ENCODE measurements at places on chromosomes 12 and 14.

GRCh38 chr14:79599239-79599638 lies 612.1 kb downstream of the DIO2 start:
- DNase-seq, result no peak

DNA sequence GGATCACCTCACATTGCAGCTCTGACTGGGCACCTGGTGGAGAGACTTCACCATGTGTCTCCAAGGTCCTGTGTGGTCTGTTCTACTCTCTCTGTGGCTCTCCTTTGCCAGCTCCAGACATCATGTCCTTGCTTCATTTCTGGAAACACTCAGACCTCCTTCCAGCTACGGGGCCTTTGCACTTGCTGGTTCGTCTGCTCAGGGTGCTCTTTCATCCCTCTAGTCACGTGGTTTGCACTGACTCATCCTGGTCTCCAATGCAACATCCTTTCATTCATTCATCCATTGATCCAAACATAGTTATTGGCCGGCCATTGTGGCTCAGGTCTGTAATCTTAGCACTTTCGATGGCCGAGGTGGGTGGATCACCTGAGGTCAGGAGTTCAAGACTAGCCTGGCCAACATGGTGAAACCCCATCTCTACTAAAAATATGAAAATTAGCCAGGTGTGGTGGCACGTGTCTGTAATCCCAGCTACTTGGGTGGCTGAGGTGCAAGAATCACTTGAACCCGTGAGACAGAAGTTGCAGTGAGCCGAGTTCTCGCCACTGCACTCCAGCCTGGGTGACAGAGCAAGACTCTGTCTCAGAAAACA lies 23.9 kb upstream of the CCDC63 start:
- DNase-seq, result no peak

DNA sequence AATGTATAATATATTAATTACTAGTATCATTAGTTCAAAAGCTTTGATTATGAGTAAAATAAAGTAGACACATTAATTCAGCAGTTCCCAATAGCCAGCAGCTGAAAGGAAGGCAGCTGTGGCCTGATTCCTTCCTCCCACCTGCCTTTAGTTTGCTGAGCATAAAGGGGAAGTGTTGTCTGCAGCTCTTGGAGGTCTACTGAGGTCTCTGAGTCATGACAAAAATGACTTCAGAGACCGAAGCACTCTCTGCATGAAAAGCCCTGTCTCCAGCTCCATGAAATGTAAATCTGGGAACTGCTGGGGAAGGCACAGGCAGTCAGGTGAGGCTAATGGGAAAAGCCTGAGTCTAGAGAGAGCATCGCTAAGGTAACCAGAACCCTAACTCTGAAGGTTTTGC lies 165.4 kb downstream of the NRXN3 start:
- no peak for DNase-seq

GRCh38 chr12:100248886-100249285 lies 18.0 kb downstream of the DEPDC4 start:
- DNase-seq, result no peak

GRCh38 chr14:64625386-64626232 lies 75.8 kb downstream of the PPP1R36 start:
- DNase-seq, result no peak

DNA sequence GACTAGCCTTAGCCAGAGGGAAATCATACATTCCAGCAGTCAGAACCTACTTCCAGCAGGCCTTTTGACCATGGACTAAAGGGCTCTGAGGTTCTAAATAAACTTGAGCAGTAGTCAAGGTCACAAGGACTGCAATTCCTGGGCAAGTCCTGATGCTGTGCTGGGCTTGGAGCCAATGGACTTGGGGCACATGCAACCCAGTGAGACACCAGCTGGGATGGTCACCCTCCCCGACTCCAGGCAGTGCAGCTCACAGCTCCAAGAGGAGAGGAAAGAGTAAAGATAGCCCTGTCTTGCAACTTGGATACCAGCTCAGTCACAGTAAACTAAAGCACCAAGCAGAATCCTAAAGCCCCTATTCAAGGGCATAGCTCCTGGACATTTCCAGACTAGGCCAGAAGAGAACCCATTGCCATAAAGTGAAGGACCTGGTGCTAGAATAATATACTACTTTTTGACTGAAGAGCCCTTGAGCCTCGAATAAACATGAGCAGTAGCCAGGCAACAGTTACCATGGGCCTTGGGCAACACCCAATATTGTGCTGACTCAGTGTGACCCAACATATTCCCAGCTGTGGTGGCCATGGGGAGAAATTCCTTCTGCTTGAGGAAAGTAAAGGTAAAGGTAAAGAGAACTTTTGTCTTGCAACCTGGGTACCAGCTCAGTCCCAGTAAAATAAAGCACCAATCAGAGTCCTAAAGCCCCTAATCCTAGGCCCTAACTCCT lies 226.2 kb upstream of the CLEC14A start:
- no peak for DNase-seq

DNA sequence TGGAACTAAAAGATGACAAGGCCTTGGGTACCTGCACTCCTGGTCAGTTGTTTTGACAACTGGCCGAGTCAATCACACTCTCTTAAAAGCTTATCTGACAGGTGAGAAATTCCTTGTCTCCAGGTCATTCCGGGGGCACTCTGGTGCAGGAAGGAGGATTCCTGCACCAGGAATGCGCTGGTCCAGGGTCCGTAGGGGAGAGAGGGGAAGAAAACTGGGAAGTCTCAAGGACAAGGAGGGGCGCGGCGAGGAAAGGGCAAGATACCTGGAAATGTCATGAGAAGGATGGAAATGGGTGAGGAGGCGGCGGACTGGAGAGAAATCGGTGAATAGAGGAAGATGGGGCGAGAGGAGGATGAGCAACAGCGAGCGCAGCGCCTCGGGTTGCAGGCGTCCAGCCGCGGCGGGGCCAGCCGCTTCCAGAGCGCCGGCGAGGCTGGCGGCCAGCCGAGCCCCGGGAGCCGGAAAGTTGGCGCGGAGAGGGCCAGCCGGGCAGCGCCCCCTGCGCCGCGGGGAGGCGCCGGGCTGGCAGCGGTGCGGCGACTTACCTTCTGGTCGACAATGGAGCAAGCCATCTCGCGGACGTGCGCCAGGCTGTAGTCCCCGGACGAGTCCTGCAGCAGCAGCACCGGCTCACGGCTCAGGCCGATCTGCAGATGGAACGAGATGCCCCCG lies 809 bp downstream of the PRKD1 start:
- DNase-seq, result no peak

DNA sequence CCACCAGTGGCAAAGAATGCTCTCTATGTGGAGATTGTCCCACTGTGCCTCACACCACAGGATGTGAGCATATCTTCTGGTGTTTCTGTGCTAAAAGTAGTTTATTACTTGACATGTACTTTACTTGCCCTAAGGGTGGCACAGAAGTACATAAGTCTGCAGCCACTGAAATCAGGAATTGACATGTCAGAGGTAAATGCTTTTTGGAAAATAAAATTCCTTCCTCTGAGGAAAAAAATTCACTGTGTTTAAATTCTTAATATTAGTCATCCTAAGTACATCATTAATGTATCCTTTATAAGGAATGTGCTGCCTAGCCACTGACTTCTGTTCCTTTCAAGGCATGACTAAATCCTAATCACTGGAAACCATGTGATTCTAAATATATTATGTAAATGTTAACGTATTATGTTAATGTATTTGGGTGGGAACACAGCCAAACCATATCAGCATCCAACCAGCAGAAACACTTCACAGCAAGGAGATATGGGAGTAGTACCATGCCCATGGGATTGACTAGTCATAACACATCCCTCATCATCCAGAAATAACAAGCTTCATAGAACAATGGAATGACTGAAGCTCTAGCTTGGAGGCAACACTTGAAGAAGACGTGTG lies 239.7 kb upstream of the PPFIA2 start:
- DNase-seq, result no peak

DNA sequence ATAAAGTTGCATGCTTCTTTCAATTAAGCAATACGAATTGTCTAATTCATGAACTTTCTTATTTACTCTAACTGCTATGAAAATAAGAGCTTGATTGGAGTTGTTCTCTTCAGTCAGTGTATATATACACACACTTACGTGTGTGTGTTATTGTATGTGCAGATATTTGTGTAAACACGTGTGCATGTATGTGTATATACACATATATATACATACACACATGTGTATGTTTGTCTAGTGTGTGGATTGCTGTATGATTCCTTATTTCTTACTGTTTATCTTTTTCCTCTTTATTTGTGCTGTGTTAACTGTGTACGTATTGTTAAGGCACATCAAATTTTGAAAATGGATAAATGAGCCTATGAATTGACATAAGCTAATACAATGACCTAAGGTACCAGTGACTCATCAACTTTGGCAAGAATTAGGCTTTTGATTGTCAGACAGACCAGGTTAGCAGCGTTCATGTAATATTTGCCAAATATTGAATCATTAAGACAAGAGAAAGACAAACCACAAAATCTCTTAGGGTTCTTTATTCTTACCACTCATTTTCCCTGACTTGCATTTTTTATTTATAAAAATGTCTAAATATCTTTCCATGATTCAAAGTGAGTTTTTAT lies 423.9 kb downstream of the SOX5 start:
- no peak for DNase-seq

DNA sequence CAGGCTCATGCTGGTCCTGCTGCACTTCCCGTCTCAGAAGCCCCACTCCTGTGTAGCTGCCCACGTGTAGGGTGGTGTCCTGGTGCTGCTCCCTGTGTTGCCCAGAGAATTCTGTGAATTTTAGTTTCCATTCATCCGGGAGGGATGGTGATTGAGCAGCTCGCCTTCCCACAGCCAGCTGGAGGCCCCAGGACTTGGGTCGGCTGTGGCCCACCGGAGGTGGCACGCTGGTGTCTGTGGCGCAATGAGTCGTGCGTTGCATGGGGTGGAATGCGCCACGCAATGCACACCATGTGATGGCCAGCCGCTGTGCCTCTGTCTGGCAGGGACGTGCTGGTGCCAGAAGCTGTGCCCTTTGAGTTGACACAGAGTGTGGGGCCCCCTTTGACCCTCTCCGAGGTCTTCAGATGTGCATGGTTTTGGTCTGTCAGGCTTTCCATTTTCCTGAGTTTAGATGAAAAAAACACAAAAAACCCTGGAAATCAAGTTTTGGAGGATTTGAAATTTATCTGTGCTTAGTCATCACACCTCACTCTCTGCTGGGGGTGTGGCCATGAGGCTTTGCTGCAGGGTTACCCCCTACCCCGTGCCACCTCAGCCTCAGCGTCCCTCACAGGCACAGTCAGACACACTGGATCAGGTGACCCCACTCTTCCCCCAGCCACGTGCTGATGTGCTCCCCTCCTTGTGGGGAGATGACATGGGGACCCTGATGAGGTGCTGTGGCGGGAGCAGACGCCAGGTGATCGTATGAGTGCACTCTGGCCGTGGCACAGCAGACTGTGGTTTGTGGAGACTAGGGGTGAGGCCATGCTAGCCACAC lies 64.6 kb downstream of the EP400 start:
- DNase-seq, result no peak

DNA sequence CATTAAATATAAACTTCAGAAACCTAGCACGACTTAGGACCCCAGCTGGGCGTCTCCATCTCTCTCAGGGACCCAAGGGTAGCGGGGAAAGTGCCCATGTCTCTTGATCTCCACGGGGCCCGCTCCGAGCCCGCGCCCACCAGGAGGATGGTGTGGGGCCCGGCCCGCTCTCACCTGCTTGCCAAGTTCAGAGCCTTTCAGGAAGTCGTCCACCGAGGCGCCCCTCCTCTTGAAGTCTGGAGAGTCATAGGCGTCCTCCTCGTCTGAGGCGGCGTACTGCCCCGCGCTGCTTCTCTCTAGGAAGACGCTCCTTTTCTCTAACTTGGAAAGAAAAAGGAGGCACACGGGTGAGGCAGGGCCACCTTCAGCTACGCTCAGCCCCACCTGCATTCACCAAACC lies 96.9 kb downstream of the PIWIL1 start:
- DNase-seq, result no peak

- no peak for DNase-seq
These were observed 149.4 kb downstream of the SLC38A4 start for GRCh38 chr12:46676396-46676795.

GRCh38 chr12:66398931-66399910 lies 96.9 kb downstream of the HELB start:
- DNase-seq, result no peak

DNA sequence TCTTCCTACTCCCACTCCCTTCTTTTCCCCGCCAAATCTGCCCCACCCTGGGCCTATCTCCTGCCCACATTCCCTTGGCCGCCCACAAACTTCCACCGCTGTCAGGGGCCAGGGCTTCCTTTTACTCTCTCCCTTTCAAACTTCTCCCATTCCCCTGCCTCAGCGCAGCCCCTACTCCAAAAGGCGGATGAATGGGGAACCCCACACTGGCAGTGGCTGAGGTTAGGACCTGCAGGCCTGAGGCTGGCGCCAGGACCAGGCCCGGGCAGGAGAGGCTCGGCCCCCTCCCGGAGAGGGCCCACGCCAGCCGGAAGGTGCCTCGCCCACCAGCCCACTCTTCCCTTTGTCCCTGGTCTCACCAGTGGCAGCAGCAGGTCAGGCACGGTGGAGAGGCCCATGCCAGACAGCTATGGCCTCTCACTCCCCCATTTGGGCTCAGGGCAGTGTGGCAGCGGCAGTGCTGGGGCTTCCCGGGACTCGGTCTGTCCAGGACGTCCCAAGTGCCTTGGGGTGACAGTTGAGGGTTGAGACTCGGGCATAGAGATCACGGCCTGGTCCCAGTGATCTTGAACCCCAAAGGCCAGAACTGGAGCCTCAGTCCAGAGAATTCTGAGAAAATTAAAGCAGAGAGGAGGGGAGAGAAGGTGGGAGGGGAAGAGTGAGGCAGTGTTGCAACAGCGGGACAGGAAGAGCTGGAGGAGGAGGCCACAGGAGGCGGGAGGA lies at the start of gene TNFRSF1A:
Gene TNFRSF1A (minus strand): TSS at position 660 of the 723 bp plus-strand sequence. CDS start 262 bp downstream, at position 398.
- no peak for DNase-seq

DNA sequence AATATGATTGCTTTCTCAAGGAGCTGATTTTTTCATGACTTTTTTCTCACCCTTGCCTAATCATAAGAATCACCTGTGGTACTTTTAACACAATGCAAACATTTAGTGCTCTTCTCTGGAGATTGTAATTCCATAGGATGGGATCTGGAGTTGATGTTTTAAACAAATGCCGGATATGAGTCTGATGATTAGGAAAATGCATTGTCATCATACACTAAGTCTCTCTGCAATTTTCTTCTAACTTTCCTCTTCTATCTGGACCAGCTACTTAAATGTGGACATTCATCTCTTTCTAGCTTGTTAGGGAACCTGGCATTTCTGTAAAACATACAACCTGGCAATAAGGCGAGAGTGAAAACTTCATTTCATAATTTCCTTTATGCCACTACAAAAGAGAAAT lies 23.5 kb downstream of the PMCH start:
- no peak for DNase-seq

GRCh38 chr12:19893514-19893913 lies 454.2 kb downstream of the AEBP2 start:
- no peak for DNase-seq

GRCh38 chr12:104751594-104751993 lies 206.5 kb downstream of the SLC41A2 start:
- DNase-seq, result no peak

DNA sequence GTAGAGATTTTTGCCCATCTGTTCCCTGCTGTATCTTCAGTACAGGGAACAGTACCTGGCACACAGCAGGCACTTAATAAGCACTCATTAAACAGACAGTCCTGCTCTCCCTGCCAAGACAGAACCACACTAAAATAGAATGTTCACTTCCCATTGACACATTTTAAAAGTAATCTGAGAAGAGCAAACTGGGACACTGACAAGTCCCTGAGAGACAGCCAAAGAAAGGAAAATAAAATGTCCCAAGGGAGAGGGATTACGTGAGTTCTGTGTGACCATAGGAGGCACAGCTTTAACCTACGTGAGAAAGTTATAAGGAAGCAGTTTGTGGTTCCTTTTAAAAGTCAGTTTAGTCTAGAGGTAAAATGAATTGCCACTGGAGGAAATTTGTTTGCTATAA lies 43.9 kb upstream of the SYCP3 start:
- no peak for DNase-seq
